ENCODE measurements at places on chromosomes 2 and 18.

- DNase-seq: no peak
These were observed 139.3 kb upstream of the DOK6 start for GRCh38 chr18:69261406-69261805.

- DNase-seq: no peak
These were observed 167.9 kb downstream of the IRS1 start for GRCh38 chr2:226631671-226632070.

GRCh38 chr2:9178110-9178903 lies 28.3 kb upstream of the ASAP2 start:
- no peak for DNase-seq

- DNase-seq: no peak
These were observed 266.5 kb downstream of the TCF4 start for GRCh38 chr18:55321265-55322177.

- no peak for DNase-seq
These were observed 48.8 kb downstream of the C2orf42 start for GRCh38 chr2:70141902-70142589.

DNA sequence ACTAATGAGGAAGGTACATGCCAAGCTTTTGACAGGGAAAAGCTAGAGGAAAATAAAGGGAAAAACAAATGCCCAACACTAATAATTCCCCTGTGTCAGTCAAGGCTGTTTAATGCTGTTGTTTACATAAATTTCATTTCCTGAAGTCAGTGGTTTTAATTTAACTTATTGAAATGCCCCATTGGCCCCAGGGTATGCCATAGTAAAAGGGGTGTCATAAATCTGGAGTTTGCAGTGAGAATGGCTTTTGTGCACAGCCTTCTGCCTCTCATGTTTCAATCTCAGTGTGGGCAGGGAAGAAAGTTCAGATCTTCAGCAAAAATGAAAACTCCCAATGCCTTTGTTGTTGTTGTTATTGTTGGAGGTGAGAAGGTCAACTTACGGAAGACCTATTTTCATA lies 550.1 kb upstream of the DCC start:
- no peak for DNase-seq

- no peak for DNase-seq
These were observed 10.4 kb downstream of the ERFE start for GRCh38 chr2:238169048-238169707.

GRCh38 chr2:137969418-137969765 lies 5.1 kb downstream of the HNMT start:
- DNase-seq: no peak

- no peak for DNase-seq
These were observed 121.4 kb downstream of the ASXL3 start for GRCh38 chr18:33699372-33699771.

GRCh38 chr2:8566774-8567468 lies 114.9 kb upstream of the ID2 start:
- no peak for DNase-seq

GRCh38 chr18:77101410-77102258 lies 30.9 kb downstream of the MBP start:
- DNase-seq: peak; percentile 69

DNA sequence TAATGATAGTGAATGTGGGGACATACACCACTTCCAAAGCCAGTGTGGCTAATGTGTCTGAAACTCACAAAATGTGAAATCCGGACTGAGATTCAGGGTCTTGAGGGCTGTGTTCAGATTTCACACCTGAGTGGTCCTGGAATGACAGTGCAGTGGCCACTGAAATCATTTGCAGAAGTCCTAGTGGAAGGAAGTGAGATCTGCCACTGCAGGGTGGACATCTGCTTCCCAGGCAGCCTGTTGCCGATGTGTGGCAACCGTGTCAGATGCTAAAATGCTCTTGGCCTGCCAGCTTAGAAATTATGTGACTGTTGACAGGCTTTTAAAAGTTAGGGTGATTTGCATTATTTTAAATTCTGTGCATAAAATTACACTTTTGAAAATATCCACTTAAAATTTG lies 77.8 kb upstream of the TMEM200C start:
- DNase-seq: no peak

- DNase-seq: no peak
These were observed 309.5 kb upstream of the CCDC68 start for GRCh38 chr18:55268628-55269275.

- DNase-seq: no peak
These were observed 165.0 kb downstream of the DIS3L2 start for GRCh38 chr2:232126301-232127099.

DNA sequence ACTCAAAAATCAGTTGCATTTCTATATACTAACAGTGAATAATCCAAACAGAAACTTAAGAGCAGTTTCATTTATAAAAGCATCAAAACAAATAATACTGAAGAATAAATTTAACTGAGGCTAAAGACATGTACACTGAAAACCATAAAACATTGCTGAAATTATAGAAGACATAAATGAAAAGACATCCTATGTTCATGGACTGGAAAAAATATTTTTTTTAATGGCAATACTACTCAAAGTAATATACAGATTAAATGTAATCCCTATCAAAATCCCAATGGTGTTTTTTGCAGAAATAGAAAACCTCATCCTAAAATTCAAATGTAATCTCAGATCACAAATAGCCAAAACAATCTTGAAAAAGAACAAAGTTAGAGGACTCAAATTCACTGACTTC lies 28.6 kb downstream of the ROCK1 start:
- DNase-seq: no peak

DNA sequence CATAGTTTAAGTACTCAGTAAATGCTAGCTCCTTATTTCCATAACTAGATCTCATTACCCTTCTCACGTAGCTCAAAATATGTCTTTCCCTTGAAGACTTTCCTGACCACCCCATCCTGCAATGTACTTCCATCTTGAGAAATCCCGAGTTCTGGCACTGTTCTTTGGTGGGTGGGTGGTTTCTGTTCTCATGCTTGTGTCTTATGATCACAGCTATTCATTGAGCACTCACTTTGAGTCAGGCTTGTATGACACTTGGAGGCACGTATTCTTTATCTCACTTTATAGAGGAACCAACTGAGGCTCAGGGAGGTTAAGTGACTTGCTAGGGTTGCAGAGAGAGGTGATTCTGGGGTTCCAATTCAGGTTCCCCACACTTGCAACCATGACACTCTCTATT lies 9.0 kb upstream of the CLIP4 start:
- no peak for DNase-seq

- DNase-seq: no peak
These were observed 7.4 kb downstream of the COPS9 start for GRCh38 chr2:240128608-240129145.

- no peak for DNase-seq
These were observed 89.8 kb downstream of the LDLRAD4 start for GRCh38 chr18:13308369-13308768.

GRCh38 chr2:189485146-189485545 lies 43.9 kb downstream of the WDR75 start:
- DNase-seq: no peak

- DNase-seq: no peak
These were observed 178.9 kb downstream of the CAPN13 start for GRCh38 chr2:30628341-30628740.

DNA sequence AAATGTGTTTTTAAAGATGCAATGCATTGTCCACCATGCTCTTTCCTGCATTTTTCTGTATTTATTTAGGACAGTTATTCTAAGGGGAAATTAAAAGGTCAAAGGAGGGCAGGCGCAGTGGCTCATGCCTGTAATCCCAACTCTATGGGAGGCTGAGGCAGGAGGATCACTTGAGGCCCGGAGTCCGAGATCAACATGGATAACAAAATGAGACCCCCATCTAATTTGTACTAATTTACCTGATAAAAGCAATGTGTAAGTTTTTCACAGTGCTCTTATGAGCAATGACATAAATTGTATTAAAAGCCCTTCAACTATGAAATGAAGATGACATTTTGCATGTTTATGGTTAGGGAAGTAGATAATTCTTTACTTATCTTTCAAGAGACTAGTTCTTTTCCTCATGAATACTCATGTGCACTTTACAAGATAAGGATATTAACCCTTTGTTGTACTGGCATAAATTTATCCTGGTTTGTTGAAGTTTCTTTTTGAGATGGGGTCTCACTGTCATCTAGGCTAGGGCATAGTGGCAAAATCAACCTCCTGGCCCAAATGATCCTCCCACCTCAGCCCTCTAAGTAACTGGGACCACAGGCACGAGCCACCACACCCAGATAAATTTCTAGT lies 9.7 kb downstream of the HSBP1L1 start:
- DNase-seq: no peak

- no peak for DNase-seq
These were observed 32.2 kb downstream of the DOK6 start for GRCh38 chr18:69432847-69433246.

- DNase-seq: no peak
These were observed 276.3 kb downstream of the AFF3 start for GRCh38 chr2:99865818-99866676.

- no peak for DNase-seq
These were observed 126.0 kb downstream of the ST6GAL2 start for GRCh38 chr2:106759966-106760365.

GRCh38 chr2:171095014-171095582 lies 65.6 kb downstream of the TLK1 start:
- no peak for DNase-seq

DNA sequence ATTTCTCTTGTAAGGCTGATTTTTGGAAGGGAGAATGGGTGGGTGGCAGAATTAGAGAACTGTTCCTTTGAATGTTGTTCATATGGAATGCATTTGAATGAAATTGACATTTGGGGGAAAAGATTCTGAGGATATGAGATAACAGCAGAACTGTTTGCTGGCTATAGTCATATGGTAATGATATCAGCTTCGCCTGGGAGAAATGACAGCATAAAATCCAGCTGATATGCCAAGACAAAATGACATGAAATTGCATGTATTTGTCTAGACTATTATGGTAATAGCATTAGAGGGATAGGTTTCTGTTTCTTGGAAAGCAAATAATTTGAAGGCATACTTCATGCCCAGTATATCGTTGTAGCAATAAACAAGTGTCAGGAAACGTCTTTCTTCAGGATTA lies 150.8 kb upstream of the SPATS2L start:
- DNase-seq: no peak

GRCh38 chr2:10774394-10774793 lies 38.2 kb downstream of the PDIA6 start:
- DNase-seq: no peak

DNA sequence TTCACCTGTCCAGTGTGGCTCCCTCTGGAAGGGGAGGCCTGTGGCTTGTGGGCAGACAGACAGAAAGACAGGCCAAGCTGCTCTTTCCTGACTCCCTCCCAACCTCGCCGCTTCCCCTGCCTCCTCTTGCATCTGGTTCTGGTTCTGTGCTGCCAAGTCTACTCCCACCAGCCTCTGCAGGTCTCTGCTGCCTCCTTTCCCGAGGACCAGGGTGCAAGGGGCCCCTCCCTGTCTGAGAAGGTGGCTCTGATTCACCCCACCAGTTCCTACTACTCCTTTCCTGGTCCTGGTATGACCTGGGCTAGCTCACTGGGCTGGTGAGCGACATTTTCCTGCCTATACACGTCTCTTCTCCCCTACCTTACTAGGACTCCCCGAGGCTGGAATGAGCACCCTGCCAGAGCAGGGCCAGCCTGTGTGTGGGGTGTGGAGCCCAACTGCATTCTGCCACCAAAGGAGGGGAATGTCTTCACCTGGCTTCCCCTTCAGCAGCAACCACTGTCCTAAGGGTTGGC lies 238.5 kb downstream of the CELF4 start:
- no peak for DNase-seq

DNA sequence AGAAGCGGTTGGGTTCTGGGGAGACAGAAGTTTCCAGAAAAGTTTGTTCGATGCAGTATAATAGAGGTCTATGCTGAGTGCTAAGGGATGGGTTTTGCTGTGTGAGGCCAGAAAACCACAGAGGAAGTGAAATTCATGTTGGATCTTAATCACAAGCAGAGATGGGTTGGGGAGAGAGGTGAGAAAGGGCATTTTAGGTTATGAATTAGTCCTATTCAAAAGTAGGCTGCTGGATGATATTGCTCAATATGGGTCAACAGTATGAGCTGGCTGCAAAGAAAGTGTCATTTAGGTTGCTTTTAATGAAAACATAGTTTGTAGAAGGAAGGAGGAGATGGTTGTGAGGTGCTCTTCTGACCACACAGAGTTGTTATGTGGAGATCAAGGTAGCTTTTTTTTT lies 118.8 kb upstream of the LHCGR start:
- DNase-seq: no peak

- DNase-seq: no peak
These were observed 249.9 kb upstream of the SP5 start for GRCh38 chr2:170465241-170465640.

DNA sequence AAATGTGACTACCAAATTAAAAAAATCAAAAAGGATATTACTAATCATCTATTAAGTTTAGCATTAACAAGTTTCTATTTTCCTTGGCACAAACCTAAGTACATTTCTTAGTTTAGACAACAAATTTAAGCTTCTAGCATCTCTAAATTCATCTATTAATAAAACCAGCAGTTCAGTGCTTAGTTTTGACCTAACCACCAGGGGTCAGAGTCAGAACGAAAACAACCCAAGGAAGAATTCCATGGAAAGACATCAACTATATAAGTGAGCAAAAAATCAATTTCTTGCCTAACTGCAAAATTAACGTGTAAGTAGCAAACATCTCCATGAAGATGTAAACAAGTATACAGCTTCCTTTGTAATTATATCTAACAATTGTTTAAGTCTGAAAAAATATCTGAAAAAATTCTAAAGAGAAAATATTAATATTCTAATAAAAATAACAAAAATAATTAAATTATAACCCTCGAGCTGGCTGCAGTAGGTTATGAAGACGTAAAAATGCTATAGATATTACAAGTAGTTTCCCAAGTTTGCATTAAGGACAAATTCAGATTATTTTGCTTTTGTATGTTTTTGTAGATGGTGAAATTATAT lies 83.7 kb downstream of the CERKL start:
- no peak for DNase-seq

DNA sequence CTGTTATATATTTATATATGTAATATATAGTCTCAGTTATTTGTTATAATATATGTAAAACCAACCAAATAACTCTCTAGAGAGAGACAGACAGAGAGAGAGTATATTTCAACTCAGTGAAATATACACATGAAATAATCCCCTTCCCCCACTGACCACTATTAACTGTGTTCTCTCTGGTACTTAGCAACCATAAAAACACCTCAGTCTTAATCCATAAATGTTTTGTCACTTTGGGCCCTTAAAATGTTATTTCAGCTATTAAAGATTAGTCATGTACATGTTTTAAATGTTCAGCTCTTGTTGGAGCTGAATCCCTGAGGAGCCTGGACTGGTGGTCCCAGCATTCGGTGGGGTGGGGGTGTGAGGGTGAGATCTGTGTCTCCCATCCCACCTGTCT lies 122.2 kb upstream of the MAP3K20 start:
- no peak for DNase-seq

DNA sequence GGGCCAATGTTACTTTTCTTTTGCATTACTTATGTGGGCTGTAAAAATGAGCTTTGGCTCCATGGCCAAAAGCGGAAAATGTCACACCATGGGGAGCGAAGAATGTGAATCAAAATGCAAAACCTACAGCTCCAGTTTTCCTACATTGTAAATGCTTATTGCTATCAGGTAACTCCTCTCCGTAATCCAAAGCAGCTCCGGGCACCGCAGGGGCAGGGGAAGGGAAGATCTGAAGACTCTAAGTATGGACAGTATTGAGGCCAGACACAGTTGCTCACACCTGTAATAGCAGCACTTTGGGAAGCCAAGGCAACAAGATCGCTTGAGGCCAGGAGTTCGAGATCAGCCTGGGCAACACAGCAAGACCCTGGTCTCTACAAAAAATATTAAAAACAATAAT lies 7.1 kb upstream of the AGFG1 start:
- no peak for DNase-seq

GRCh38 chr2:233707940-233708644 lies 4.6 kb upstream of the UGT1A5 start:
- DNase-seq: no peak

Measured in T-helper 1 cell (primary cell).